Tibial nerve (tissue), 4 donors: ENCODE measurements at places on chromosomes 16 and 17. TPM values are rescaled to one million over a fixed set of nuclear protein-coding genes. Genes with fewer than 3 reads are reported as not detected.

DNA sequence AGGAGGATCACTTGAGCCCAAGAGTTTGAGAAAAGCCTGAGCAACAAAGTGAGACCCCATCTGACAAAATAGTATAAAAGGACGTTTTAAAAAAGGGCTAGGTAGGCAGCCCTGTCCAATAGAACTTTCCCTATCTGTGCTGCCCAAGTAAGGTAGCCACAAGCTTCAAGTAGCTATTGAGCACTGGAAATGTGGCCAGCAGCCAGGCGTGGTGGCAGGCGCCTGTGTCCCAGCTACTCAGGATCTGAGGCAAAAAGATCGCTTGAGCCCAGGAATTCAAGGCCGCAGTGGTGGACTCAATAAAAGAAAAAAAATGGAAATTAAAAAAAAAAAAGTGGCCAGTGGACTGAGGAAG, 1.5 kb upstream of the NQO1 start:
- H3K27ac ChIP-seq, result peak overlapping the region; percentile 83
- no peaks in the 10 kb centered on the region for H3K27me3 ChIP-seq
- DNase-seq, result no peak

The CCL22 gene
- total RNA-seq, result not detected

DNA sequence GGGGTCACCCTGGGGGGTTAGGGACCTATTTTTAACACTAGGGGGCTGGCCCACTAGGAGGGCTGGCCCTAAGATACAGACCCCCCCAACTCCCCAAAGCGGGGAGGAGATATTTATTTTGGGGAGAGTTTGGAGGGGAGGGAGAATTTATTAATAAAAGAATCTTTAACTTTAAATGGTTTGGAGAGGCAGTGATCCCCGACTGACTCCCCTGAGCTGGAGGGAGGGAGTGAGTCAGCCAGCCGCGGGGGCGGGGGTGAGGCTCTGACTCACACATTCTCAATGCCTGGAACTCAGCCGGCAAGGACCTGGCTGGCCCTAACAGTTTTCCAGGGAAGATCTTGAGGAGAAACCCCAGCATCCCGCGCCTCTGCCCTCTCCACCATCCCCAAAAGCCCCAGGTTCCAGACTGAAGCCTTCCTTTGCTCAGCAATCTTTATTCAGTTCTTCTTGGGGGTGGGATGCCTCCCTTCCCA, 1.5 kb downstream of the HCFC1R1 start:
- DNase-seq, result peak; percentile 84
- no peak overlapping the region for H3K4me3 ChIP-seq
- H3K27ac ChIP-seq, result peak overlapping the region; percentile 93
- no peaks in the 10 kb centered on the region for H3K36me3 ChIP-seq

The HOXB7 gene
- 1.8 TPM for total RNA-seq

DNA sequence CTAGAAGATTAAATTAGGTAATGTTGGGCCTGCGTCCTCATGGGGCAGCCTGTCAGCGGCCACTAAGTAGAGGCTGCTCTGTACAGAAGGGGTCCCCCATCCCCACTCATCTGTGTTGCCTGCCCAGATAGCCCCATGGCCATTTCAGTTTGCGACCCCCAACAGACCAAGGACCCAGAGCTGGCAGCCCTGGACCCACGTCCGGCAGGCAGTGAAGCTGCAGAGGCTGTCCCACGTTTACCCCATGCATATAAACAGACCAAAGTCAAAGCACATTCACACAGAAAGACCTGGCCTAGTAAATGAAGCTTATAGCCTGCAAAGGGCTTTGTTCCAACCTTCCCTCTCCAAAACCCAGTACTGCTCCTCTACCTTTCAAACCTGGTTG, 4.6 kb downstream of the PDF start:
- DNase-seq, result no peak
- no peak overlapping the region for H3K27ac ChIP-seq
- no peaks in the 10 kb centered on the region for H3K27me3 ChIP-seq
- H3K4me3 ChIP-seq, result no peak overlapping the region

The SOST gene
- total RNA-seq, result not detected

The CPNE2 gene
- 56.4 TPM for total RNA-seq

The APOH gene
- not detected for total RNA-seq

The TMEM132E gene
- 0.42 TPM for total RNA-seq

The CDRT15 gene
- not detected for total RNA-seq

DNA sequence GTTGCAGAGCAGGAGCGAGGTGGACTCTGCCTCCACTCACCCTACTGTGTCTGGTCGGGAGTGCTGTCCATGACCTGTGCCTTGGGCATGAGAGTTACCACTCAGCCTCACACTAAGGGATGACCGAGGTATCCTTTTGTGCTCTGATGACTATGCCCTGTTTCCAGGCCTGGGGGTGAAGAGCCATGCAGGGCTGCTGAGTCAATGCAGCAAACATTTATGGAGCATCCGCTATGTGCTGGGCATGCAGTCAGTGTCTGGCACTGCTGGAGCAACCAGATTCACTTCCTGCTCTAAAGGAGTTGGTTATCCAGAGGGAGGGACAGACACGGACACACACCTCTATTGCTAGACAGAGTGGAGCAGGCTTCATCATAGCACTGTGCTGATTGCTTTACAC, 7.6 kb upstream of the HNF1B start:
- H3K4me3 ChIP-seq, result no peak overlapping the region
- H3K27me3 ChIP-seq, result peaks cover 57% of the 10 kb centered on the region
- no peaks in the 10 kb centered on the region for H3K36me3 ChIP-seq
- H3K27ac ChIP-seq, result no peak overlapping the region
- H3K4me1 ChIP-seq, result no peaks in the 10 kb centered on the region

GRCh38 chr17:66032082-66032712, 159.7 kb downstream of the CEP112 start:
- H3K4me1 ChIP-seq, result no peaks in the 10 kb centered on the region
- H3K36me3 ChIP-seq, result no peaks in the 10 kb centered on the region
- no peak overlapping the region for H3K27ac ChIP-seq
- no peaks in the 10 kb centered on the region for H3K27me3 ChIP-seq
- no peak for DNase-seq

DNA sequence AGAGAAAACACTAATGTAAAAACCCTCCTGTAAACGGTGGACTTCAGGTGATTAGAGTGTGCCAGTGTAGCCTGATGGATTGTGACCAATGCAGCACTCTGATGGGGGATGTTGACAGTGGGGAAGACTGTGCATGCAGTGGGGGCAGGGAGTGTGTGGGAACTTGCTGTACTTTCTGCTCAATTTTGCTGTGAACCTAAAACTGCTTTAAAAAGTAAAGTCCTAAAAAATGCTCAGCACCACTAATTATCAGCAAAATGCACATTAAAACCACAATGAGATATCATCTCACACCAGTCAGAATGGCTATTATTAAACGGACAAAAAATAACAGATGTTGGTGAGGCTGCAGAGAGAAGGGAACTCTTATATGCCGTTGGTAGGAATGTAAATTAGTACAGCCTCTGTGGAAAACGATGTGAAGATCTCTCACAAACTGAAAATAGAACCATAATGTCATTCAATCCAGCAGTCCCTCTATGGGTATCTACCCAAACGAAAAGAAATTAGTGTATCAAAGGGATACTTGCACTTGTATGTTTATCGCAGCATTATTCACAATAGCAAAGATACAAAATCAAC, 9.7 kb upstream of the ULK2 start:
- no peaks in the 10 kb centered on the region for H3K4me1 ChIP-seq
- H3K4me3 ChIP-seq, result no peak overlapping the region

- no peaks in the 10 kb centered on the region for H3K4me1 ChIP-seq
- H3K36me3 ChIP-seq, result no peaks in the 10 kb centered on the region
- no peak for DNase-seq
- no peaks in the 10 kb centered on the region for H3K27me3 ChIP-seq
- no peak overlapping the region for H3K4me3 ChIP-seq
Measured at GRCh38 chr17:71183066-71183660, 937.7 kb upstream of the SOX9 start.
